ENCODE measurements at places on chromosomes 6 and 20. TPM values are rescaled to one million over a fixed set of nuclear protein-coding genes. Genes with fewer than 3 reads are reported as not detected.

COL11A2 gene
- 5.6 TPM for total RNA-seq

HLA-DQB2 gene
- 13.6 TPM for total RNA-seq

SIRPD gene
- total RNA-seq = not detected

ANKEF1 gene
- 1.6 TPM for total RNA-seq

DNA sequence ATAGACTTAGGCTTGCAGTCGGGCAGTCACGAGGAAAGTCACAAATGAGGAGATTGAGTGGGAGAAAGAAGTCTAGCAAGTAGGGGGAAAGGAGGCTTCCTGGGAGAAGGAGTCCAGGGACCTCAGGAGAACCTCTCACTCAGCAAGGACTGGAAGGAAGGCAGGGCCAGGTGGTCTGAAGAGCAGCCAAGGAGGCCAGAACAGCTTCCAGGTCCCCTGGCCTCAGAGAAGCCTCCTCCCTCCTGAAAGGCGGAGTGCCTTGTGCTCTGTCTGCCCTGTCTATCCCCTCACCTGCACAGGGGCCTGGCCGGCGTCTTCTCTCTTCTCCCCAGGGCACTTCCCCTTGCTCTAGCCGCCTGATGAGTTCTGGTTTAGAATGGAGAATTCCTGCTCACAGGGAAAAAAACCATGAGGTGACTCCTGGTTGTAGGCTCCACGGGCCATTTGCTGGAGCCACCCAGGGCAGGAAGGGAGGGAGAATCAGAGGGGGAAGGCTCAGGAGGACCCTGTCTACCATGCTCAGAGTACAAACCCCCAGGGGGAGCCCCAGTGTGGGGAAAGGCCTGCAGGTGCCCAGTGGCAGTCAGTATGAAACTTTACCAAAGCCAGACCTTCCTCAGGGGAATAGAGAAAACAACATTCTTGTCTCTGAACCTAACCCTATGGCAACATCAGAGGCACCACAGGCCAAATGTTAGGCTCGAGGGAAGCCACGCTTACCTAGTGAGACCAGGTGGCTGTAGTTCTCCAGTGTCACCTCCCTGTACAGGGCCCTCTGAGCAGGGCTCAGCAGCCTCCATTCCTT lies 11.2 kb downstream of the ZNF337 start:
- no peak for DNase-seq

DNA sequence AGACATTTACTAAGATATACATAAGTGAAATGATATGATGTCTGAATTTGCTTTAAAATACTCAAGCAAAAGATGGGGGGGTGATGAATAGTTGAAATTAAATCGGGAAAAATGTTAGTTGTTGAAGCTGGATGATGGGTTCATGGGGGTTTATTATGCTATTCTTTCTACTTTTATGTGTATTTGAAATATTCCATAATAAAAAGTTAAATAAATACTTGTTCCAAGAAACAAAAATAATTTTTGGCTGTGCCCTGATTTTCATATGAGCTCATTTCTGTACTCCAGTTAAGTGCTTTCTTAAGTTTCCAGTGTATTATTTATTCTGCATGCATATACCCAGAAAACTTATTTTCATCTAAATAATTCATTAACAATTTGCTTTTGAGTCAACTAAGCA lies 138.6 kb downstream of the AIG1 start:
- DNase-seq = no peak

DNA sequence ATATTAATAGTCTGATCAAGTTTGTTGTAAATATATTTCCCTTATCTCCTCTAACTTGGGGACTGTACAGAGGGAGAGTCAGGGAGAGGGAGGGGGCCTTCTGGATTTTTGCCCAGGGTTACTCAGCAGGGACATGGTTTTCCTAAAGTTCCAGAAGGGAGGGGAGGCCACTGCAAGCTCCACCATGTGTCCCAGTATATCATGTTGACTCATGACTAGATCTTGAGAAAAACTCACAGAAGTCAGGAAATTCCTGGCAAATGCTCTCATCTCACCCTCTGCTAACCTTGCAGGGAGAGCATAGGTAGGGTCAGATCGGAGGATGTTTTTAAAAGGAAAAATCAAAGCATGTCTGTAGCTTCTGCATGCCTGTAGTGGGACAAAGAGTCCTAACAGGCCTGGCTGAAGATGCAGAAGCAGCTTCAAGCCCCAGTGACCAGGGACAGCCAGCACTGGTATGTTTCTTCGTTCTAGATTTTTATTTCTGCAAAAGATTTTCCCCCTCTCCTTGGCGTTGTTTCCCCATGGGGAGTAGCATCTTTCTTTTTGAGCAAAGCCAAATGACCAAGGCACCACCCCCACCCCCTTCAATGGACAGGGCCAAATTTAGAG lies 272.9 kb upstream of the SUPT3H start:
- no peak for DNase-seq

- no peak for DNase-seq
Observed at GRCh38 chr6:41937861-41938574, 3.6 kb downstream of the CCND3 start.

- no peak for DNase-seq
Observed at GRCh38 chr20:53582574-53583351, 10.9 kb downstream of the ZNF217 start.

All from sciatic nerve (tissue), 2 donors.